ENCODE measurements at places on chromosomes 2 and 18.

- DNase-seq: no peak
Observed at GRCh38 chr18:75230163-75231052, 19.8 kb downstream of the TSHZ1 start.

GRCh38 chr2:69054431-69054830, 41.5 kb downstream of the ANTXR1 start:
- no peak for DNase-seq

GRCh38 chr2:118223992-118224894, 136.0 kb downstream of the INSIG2 start:
- no peak for DNase-seq

DNA sequence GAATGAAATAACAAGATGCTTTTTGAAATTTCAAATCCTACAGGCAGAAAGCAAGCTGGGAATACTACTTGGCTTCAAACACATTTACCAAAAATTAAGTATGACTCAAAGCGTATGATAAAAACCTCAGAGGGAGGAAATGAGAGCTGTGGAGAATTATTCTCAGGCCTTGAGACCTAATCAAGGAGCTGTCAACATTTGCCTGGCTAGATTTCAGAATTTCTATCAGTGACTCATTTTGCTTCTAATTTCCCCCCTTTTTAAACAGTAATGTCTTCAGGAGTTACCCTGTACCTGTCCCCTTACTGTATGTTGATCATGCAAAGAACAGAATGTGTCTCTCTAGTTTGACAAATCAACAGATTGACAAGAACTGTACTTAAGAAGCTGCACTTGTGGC, 1324.5 kb upstream of the DDX18 start:
- DNase-seq: no peak

- DNase-seq: no peak
Observed at GRCh38 chr2:179612591-179613298, 248.7 kb downstream of the ZNF385B start.

- no peak for DNase-seq
Observed at GRCh38 chr2:9162841-9163240, 43.8 kb upstream of the ASAP2 start.
